Activated CD8-positive, alpha-beta memory T cell treated with anti-CD3 and anti-CD28 coated beads for 24 hours (primary cell): ENCODE measurements at places on chromosomes 7 and 10.

- DNase-seq, result no peak
These were observed 96.9 kb downstream of the SORBS1 start for GRCh38 chr10:95464280-95464679.

DNA sequence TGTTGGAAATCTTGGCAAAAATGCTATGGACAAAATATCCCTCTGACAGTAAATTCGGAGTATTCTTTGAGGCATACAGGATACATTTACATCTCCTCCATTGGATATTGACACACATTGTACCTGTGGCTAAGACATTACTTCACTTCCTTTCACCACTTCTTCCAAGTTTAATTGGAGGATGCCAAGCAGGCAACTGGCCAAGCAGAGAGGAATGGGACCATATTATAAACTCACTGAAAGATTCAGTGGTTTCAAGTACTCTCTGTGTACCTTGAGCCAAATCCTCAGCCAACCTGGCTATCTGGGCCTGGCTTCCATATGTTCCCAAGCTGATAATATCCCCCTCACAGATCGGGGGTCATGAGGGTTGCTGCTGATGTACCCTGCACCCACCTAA, 14.7 kb upstream of the JCAD start:
- no peak for DNase-seq

- no peak for DNase-seq
These were observed 63.1 kb upstream of the ZPBP start for GRCh38 chr7:50156163-50156562.

DNA sequence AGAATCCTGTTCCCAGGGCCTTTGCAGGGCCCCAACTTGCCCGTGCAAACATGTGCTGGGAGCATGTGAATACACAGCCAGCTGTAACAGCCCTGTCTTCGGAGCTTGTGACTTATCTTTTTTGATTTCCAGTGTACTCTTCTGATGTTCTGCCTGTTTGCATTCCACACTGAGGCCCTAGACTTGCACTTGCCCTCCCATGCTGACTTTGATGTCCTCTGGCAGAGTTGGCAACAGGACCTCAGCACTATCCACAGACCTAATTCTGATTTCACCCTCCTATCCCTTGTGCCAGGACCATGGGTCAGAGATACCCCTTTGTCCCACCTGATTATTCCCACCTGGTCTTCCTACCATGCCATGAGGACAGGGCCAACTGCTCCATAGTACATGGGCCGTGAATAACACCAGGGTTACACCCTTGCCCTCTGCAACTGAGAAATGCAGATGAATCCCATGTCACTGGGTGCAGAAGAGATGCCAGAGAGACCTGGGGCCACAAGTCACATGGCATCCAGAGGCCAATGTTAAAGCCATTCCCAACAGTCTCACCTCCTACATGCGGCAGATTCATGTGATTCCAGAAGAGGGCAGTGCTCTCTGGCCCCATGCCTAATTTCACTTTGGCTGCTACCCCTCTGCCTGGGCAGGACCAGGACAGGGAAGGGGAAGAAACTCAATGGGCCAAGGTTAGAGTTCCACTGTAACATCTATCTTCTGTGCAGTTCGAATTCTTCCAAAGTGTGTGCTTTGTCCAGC, 43.0 kb downstream of the SCRN1 start:
- DNase-seq, result no peak

DNA sequence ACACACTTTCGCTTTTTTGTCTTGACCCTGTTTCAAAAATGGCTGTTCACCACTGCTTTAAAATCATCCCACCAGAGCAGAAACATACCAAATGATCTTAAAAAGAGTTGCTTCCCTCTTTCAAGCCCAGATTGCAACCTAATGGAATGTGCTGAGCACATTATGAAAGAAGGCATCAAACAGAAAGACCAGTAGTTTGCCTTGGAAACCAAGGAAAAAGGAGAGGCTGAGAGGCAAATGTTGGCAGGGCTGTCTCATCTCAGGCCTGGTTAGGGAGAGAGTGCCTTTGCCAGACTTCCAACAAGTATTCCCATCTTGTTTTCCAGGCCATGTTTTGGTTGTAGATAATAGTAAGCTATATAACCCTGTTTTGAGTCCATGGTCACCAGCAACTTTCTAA, 64.3 kb downstream of the ABCB4 start:
- no peak for DNase-seq

DNA sequence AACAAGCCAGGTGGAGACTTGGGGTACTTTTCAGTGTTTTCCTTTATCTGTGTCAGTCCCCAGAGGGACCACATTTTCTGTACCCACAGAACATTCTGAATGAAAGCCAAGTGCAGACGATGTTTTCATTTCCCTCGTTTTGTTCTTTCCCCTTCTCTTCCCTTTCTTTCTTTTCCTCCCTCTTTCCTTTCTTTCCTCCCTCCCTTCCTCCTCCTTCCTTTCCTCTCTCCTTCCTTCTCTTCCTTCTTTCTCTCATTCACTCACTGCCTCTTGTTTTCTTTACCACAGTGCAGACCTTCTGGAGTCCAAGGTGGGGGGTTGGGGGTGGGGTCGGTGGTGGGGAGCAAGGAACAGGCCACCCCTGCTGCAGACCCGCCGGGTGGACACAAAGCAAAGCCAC, 141.4 kb upstream of the MKI67 start:
- no peak for DNase-seq

- DNase-seq, result no peak
These were observed 137.3 kb downstream of the TCF7L2 start for GRCh38 chr10:113087165-113088029.

GRCh38 chr10:110852947-110853346, 18.8 kb upstream of the PDCD4 start:
- DNase-seq, result peak; percentile 51

DNA sequence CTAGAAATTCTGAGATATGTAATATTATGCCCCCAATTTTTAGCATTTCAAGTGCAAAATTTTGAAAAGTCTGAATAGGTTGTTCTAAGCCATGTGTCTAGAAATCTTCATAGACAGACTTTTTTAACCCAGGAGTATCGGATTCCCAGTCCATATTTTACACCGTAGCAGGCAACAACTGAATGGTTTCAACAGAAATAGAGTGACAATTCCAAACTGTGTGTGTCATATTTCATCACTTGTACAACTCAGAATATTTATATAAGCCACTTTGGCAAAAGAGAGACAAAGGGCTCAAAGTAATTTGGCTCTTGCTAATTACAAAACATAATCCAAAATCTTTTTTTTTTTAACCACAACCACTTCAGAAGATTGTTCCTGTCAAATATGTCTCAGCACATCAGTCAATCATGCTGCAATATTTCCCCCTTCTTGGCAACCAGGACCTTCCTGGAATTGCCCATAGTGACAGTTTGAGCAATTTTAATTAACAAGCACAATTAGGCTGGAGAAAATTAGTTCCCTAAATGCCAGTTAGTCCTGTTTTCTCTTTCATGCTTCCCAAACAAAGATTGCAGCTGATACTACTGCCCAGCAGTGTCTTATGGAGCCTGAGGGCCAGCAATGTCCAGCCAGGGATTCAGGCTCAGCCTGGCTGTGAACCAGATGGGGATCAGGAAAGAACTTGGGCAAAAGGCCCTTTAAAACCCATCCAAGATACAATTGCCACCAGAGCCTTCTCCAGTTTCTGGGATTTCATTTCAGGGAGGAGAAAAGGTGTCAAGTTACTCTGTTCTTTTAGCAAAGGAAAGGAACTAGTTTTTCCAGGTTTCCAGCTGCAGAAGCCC, 533.3 kb upstream of the GHITM start:
- DNase-seq, result no peak

GRCh38 chr7:95389516-95389915, 6.7 kb downstream of the PON3 start:
- DNase-seq, result no peak

- DNase-seq, result no peak
These were observed 33.2 kb upstream of the MXI1 start for GRCh38 chr10:110174201-110174600.

DNA sequence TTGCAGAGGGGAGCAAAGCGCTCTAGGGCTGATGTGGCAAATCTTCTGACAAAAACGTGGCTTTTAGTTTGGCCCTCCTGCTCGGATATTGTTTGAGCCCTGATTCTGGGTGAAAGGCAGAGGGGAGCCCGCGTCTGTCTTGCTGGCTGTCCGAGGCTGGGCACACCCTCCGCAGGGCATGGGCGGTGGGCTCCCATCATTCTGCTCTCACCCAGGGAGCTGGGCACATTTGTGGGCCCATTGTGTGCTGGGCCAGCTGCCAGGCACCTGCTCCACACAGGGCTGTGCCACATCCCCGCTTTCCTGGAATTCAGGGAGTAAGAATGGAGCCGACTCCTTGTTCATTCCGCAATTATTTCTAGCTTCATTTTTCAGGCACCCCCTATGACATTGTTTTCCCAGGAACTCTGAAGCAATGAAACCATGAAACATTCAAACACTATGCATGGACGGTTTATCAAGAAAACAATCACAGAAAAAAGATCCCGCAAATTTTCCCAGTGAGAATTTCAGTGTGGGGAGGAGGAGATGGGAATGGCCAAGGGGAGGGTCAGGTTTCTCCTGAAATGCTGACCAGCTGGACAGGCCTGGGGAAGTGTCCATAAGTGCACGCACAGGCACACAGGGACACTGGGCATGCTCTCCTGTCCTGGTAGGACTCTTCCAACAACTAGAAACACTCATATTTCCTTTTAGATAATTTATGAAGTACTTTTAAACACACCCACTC, 341.1 kb downstream of the CXCL12 start:
- no peak for DNase-seq

GRCh38 chr10:27244976-27245375, 4.4 kb upstream of the ACBD5 start:
- no peak for DNase-seq

- DNase-seq, result no peak
These were observed 90.4 kb downstream of the SPAG6 start for GRCh38 chr10:22435650-22436049.

DNA sequence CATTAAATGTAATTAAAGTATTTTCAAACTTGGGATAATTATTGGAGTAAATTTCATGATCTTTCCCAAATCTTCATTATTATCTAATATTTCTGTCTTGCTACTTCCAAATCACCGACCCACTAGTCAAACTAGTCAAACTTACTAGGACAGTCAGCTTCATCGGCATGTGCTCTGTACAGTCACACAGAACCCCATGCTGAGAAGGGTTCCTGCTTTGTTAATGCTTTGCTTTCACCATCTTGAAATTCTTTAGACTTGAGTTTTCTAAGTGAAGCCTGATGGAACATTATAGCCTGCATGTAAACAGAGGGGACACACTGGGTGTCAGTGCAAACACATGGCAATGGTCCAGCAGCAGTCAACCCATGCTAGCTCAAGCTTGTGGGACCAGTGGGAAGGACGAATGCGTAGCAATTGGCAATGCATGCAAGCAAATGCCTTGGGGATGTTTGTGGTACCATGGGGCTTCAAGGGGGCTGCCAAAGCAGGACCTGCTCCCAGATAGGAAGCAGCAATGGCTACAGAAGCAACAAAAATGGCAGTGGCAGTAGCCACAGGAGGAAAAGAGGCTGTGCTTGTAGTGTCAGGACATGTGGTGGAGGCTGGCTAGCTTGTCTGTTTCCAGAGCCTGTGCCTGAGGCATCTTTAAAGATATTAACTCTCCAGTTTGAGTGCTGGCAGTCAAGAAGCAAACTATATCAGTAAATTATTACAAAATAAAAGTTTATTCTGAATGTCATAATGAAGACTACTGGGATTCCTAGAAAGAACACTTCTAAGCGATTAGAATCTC, 441.1 kb upstream of the SEMA3D start:
- DNase-seq, result no peak

DNA sequence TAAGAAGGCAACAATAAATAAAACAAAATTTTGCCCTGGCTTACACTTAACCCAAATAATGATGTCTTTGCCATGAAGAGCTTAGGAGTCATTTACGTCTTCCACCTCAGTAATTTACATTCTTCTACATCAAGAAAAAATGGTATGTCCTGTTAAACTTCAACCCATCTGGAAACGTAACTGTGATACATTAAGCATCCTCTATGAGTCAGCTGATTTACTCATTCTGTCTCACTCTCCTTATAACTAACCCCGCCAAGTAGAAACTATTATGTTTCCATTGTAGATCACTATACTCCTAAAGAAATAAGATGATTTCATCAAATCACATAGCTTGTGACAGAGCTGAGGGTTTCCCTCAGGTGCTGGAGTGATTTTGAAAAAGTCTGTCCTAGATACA, 330.7 kb downstream of the CDC14C start:
- no peak for DNase-seq

DNA sequence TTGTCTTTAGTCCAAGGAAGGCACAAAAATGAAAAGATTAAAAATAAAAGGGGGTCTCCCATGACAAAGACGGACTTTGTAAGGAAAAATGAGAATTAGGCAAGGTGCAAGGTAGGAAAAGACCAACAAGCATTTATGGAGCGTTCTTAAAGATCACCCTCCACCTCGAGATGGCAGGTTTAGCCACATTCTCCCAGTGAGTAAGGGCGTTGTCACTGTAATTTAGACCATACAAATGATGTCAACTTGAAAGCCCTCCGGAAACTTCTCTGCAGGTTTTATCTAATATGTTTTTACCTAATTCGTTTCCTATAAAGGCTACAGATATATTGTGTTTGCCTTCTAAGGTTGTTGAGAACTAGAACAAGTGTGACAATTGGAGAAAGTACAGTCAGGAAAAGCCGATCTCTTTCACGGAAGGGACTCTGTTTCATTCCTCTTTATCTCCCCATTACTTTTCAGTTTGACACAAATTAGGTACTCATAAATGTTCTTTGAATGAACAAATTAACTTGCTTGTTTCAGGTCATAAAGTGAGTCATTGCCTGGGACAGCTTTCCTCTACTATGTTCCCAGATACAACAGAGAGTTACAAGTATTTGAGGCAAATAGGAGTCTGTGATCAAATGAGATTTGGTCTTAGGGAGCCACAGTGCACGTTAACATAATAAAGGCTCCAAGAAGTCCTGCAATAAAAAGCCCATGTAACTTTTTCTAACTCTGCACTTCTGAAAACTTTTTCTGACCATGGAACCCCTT, 102.6 kb upstream of the HABP2 start:
- DNase-seq, result no peak

DNA sequence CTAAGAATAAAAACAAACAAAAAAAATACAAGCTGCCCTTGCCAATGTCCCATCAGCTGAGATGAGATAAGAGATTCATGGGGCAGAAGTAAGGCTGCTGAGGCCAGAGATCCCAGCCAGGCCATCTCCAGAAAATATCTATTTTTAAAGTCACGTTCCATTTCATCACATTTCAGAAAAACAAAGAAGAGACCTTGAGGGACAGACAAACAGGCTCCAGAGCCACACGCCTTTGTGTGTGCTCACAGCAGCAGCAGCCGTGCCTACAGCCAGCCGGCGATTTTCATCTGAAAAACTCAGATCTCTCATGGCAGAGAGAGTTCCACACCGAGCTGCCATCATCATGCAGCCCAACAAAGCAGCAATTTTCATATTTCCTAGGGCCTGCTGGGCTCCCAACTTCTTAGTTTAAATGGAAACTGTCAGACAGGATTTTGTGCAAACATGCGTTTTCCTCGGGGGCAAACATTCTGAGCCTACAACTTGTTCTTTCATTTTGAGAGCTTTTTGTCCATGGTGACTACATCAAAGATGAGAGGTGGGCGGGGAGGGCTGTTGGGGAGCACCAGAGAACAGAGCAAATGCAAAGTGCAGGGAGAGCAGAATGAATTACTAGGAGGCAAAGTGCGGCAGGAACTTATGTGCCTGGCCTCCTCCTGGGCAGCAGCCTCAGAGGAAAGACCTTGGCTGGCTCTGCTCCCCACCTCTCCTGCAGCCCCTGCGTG, 38.8 kb downstream of the DLG5 start:
- no peak for DNase-seq

GRCh38 chr10:92747600-92747999, 57.8 kb downstream of the HHEX start:
- no peak for DNase-seq
